ENCODE measurements at places on chromosomes 3 and 15. TPM values are rescaled to one million over a fixed set of nuclear protein-coding genes. Genes with fewer than 3 reads are reported as not detected.

The GP5 gene
- 0.33 TPM for total RNA-seq

The KLHDC8B gene
- 40.2 TPM for total RNA-seq

The CP gene
- 225 TPM for total RNA-seq

The ARGFX gene
- total RNA-seq: not detected

The LMAN1L gene
- 0.30 TPM for total RNA-seq

- no peaks in the 10 kb centered on the region for H3K27me3 ChIP-seq
- H3K36me3 ChIP-seq: no peaks in the 10 kb centered on the region
- H3K4me3 ChIP-seq: no peak overlapping the region
- no peak for DNase-seq
- no peak overlapping the region for H3K27ac ChIP-seq
Measured at GRCh38 chr3:118527514-118528044, 507.1 kb downstream of the IGSF11 start.

- H3K4me3 ChIP-seq: no peak overlapping the region
- no peak overlapping the region for H3K27ac ChIP-seq
- H3K4me1 ChIP-seq: peaks cover 3% of the 10 kb centered on the region
- no peaks in the 10 kb centered on the region for H3K27me3 ChIP-seq
- DNase-seq: no peak
Measured at GRCh38 chr15:48569591-48570302, 75.8 kb downstream of the FBN1 start.

DNA sequence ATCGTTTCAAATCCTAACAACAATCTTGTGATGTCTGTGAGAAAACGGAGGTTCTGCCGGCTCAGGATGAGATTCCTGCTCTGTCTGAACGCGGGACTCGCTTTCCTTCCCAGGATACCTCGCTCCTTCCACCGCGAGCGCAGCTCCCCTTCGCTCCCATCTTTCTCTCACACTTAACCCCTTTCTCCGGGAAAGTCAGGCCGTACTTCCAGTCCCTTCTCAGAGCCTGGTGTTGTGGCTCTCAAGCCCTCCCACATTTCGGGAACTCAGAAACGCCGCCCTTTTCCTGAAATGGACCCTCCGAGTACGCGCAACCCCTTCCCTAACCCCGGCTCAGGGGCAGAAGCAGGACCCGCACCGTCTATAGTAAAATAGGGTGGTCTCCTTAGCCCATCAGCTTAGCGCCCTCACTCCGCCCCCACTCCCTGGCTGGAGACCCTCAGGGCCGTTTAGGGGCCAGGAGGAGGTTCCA lies 378 bp upstream of the FEM1B start:
- H3K4me1 ChIP-seq: peaks cover 10% of the 10 kb centered on the region
- H3K27me3 ChIP-seq: no peaks in the 10 kb centered on the region
- no peaks in the 10 kb centered on the region for H3K36me3 ChIP-seq
- peak overlapping the region; percentile 97 for H3K27ac ChIP-seq
- no peak for DNase-seq
- peak overlapping the region; percentile 84 for H3K4me3 ChIP-seq

DNA sequence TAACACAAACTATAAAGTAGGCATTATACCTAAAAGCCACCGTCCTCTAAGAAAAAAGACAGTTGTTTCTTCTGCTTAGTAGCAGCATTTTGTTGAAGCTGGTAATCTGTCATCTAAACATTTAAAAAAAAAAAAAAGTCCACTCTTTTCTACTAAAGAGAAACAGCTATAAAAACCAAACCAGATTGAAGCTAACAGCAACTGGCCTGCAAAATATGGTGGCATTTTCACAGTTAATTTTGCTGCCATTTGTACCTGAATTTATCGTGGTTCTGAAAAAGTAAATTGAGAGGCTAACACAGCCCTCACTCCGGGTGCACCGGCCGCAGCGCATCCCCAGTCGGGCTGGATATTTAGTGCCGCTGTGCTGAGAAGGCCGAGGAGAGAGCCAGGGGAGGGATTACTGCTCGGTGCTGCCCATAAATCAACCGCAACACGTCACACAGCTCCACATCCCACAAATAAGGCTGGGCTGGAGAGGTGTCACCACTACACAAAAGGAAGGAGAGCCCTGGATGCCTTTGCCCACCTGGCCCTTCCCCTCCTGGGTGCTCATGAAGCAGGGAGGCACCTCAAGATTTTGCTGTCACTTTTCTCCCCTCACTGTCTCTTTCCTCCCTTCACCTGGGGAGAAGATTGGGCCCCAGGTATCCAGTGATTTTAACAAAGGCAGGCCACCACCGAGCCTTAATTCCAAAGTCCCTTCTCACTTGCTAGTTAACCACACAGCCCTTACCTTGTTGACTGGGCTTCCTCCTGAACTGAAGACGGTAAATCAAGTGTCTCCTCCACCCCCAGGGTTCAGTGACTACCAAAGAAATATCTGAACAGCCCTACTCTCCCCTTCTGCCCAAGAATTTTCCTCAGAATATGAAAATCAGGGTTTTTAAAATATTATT lies 44.4 kb downstream of the MECOM start:
- H3K4me3 ChIP-seq: no peak overlapping the region
- DNase-seq: no peak
- H3K27me3 ChIP-seq: no peaks in the 10 kb centered on the region
- H3K4me1 ChIP-seq: peaks cover 3% of the 10 kb centered on the region

DNA sequence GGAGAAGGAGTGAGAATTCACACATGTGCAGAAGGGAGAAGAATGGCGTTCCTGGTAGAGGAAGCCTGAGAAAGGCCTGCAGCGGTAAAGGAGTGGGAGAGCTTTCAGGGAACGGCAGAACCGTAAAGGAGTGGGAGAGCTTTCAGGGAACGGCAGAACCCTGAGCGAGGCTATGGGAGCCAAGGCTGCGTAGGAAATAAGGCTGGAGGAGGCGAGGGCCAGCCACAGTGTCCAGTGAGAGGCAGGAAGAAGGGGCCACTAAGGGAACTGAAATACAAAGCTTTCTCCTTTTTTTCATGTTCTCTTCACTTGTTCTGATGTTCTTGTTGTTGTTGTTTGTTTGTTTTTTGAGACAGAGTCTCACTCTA lies 41.6 kb downstream of the GOLGA6L10 start:
- H3K27ac ChIP-seq: no peak overlapping the region
- DNase-seq: no peak
- no peak overlapping the region for H3K4me3 ChIP-seq
- H3K27me3 ChIP-seq: no peaks in the 10 kb centered on the region

- no peaks in the 10 kb centered on the region for H3K4me1 ChIP-seq
- no peaks in the 10 kb centered on the region for H3K27me3 ChIP-seq
- no peak overlapping the region for H3K4me3 ChIP-seq
- H3K36me3 ChIP-seq: no peaks in the 10 kb centered on the region
- no peak overlapping the region for H3K27ac ChIP-seq
Measured at GRCh38 chr3:139654637-139655365, 23.0 kb downstream of the NMNAT3 start.

- H3K36me3 ChIP-seq: no peaks in the 10 kb centered on the region
- H3K27ac ChIP-seq: no peak overlapping the region
- no peak overlapping the region for H3K4me3 ChIP-seq
- peaks cover 2% of the 10 kb centered on the region for H3K4me1 ChIP-seq
Measured at GRCh38 chr3:57805674-57806073, 49.6 kb downstream of the SLMAP start.

- H3K27me3 ChIP-seq: no peaks in the 10 kb centered on the region
- DNase-seq: no peak
- peaks cover 3% of the 10 kb centered on the region for H3K4me1 ChIP-seq
- H3K36me3 ChIP-seq: no peaks in the 10 kb centered on the region
- no peak overlapping the region for H3K4me3 ChIP-seq
- no peak overlapping the region for H3K27ac ChIP-seq
Measured at GRCh38 chr3:177613901-177614300, 416.6 kb upstream of the TBL1XR1 start.

DNA sequence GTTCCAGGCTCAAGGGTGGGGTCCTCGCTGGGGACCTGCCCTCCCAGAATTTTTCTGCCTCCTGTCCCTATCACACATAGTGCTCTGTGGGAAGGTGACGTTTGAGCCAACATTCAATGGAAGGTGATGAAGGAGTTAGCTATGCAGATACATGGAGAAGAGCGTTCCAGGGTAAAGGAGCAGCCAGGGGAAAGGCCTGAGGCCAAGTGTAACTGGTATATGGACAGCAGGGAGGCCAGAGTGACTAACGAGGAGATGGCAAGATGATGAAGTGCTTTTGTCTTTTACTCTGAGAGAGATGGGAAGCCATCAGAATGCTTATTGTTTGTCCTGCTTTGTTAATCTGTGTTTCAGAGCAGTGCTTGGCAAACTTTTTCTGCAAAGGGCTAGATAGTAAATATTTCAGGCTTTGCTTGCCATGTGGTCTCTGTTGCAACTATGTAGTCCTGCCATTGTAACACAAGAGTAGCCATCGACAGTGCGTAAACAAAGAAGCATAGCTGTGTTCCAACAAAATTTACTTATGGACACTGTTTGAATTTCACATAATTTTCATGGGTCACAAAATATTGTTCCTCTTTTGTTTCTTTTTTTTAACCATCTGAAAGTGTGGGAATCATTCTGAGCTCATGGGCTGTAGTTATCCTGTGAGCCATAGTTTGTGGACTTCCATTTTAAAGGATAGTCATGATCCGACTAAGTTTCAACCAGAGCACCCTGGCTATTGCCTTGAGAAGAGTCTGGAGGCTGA lies 25.8 kb upstream of the PIAS1 start:
- H3K36me3 ChIP-seq: no peaks in the 10 kb centered on the region
- H3K27me3 ChIP-seq: no peaks in the 10 kb centered on the region
- no peak overlapping the region for H3K4me3 ChIP-seq
- H3K27ac ChIP-seq: no peak overlapping the region
- DNase-seq: no peak

DNA sequence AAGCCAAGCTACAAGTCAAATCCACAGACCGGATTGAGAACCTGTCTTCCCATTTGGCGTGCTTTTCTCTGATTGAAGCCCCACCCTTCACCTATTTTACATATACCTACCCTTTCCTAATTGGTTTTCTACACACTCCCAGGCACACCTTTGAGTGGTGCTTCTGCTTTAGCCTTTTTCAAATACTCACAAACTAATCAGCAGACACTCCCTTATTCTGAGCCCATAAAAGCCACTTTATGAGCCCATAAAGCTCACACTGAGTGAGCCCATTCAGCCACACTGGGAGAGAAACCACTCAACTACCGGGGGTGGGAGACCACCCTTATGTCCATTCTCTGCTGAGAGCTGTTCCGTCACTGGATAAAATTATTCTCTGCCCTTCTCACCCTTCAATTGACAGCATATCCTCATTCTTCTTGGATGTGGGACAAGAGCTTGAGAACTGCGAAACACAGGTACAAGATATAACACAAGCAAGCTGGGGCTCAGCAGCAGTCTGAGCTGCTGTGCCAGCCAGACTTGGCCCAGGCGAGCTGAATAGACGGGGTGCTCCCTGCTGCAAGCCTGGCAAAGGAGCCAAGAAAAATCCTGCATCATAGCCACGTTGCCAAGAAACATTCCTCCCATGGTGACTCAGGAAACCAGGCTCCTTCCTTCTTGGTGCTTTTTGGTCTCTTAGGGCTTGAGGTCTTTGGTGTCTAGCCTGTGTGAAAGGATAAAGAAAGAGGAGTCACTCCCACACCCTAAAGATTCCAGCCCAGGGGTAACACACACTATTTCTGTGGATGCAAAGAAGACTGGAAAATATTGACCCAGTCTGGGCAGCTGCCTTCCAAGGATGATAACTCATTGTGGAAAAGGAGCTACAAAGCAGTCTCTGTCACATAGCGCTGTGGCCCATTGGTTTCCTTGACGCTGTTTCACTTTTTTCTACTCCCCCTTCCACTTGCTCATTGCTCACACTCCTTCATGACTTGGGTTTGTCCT lies 609.7 kb downstream of the MCTP2 start:
- no peak overlapping the region for H3K4me3 ChIP-seq
- no peaks in the 10 kb centered on the region for H3K27me3 ChIP-seq
- DNase-seq: peak; percentile 87
- peak overlapping the region; percentile 90 for H3K27ac ChIP-seq
- H3K4me1 ChIP-seq: peaks cover 1% of the 10 kb centered on the region
- H3K36me3 ChIP-seq: no peaks in the 10 kb centered on the region

DNA sequence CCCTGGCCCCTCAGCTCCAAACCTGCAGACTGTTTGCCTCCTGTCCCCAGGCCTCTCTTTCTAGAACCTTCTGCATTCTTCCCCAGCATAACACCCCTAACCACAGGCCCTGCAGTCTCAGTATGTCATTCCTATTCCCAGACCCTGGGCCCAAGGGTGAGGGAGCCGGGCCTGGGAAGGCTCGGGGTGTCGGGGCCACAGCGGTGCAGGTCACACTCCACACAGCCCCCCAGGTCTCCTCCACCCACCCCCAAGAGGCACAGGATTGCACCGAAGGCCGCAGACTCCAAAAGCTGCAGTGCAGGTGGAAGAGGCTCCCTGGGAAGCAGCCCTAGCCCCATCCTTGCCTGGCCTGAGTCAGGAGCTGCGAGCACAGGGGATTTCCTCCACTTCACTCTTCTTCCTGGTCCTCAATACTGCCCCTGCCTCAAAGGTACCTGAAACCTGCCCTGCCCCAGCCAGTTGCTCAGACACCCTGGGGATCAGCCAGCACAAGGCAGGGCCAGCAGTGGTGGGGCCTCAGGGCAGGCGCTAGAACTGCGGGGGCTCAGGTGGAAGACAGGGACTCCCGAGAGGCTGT lies 31.1 kb downstream of the TNK2 start:
- H3K4me3 ChIP-seq: no peak overlapping the region
- H3K36me3 ChIP-seq: no peaks in the 10 kb centered on the region
- no peak overlapping the region for H3K27ac ChIP-seq

DNA sequence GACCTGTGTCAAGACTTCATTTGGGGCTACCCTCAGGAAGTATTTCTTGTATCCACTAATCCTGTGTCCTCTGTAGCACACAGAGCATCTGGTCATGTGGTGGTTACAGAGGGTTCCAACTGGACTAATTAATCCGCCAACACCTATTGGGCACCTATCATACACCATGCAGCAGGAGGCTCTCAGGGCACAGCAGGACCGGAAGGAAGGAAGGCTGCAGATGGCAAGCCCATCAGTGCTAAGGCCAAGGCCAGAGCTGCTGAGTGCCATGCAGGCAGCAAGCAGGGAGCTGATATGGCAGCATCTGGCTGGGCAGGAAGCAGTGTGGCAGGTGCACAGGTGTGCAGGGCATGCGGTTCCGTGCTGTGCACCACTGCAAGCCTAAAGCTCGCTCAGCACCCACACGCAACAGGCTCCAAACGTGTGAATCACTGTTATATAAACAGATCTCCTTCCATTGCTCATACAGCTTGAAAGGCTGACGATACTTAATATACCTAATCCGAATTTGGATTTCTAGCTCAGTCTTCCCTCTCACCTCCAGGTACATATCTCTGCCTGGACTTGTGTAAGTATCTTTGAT lies 64.4 kb upstream of the SNRPA1 start:
- no peak for DNase-seq
- H3K27ac ChIP-seq: no peak overlapping the region
- H3K36me3 ChIP-seq: no peaks in the 10 kb centered on the region
- H3K4me1 ChIP-seq: no peaks in the 10 kb centered on the region
- no peak overlapping the region for H3K4me3 ChIP-seq

GRCh38 chr15:80098341-80098740 lies 38.9 kb downstream of the ZFAND6 start:
- no peak overlapping the region for H3K4me3 ChIP-seq
- no peak for DNase-seq
- peaks cover 10% of the 10 kb centered on the region for H3K4me1 ChIP-seq
- no peaks in the 10 kb centered on the region for H3K27me3 ChIP-seq
- no peaks in the 10 kb centered on the region for H3K36me3 ChIP-seq

- no peak overlapping the region for H3K4me3 ChIP-seq
- H3K36me3 ChIP-seq: no peaks in the 10 kb centered on the region
- H3K4me1 ChIP-seq: no peaks in the 10 kb centered on the region
- no peak for DNase-seq
- no peaks in the 10 kb centered on the region for H3K27me3 ChIP-seq
- peak overlapping the region; percentile 14 for H3K27ac ChIP-seq
Measured at GRCh38 chr15:76150513-76150912, 90.7 kb downstream of the TMEM266 start.

All from aorta (tissue), 5 donors.